Effector memory CD8-positive, alpha-beta T cell (primary cell): ENCODE measurements at places on chromosomes 16 and 17.

DNA sequence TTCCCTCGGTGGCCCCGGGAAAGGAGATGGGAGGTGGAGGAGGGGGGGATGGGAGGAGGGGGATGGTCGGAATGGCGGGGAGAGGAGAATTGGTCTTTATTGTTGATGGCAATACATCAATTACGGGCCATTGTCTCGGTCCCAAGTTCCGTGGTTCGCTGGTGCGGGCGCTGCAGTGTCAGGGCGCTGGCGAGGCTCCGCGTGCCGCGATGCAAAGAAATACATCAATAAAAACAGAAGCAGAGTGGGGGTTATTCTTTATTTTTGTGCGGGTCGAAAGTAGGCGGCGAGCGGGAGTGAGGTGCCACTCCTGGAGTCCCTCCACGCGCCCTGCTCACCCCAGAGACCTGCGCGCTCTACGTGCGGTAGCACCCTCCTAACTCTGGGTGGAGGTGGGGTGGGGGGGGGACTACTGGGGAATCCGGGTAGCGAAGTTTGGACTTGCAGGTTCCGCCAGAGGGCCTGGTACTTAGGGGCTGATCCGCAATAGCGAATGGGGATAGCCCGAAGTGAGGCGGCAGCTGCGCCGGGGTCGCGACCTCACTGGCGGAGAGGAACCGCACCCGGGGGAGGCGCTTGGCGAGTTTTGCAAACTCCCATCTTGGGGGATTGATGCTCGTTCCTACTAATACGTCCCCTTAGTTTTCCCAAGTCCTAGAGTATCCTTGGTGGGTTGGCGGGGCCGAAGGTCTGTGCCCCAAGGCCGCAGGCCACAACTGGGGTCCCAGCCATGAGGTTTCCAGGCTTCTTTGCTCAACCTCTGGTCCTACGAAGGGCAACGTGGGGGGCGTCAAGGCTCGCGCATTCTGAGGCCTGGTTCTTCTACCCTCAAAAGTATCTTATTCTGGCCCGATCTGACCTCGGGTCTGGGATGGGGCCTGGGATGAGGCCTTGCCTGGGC, 3.5 kb upstream of the SALL1 start:
- DNase-seq = no peak

- no peak for DNase-seq
These were observed 2.0 kb downstream of the RARA start for GRCh38 chr17:40310882-40311391.

- DNase-seq = no peak
These were observed 10.6 kb downstream of the RMI2 start for GRCh38 chr16:11355862-11356261.

DNA sequence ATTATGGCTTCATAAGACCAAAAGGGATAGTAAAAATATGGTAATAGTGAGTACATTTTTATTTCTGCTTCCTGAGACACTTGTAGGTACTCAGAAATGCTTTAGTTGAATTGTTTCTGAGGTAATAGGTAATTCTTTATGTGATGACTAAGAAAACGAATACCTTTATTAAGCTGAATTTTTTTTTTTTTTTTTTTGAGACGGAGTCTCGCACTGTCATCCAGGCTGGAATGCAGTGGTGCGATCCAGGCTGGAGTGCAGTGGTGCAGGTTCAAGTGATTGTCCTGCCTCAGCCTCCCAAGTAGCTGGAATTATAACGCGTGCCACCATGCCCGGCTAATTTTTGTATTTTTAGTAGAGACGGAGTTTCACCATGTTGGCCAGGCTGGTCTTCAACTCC, 1.9 kb downstream of the RAD51C start:
- DNase-seq = no peak

GRCh38 chr16:24609417-24609739, 70.0 kb downstream of the RBBP6 start:
- DNase-seq = no peak

- no peak for DNase-seq
These were observed 18.8 kb downstream of the LRRC36 start for GRCh38 chr16:67345401-67345800.

- no peak for DNase-seq
These were observed at the start of gene KRT35 for GRCh38 chr17:41481036-41481435. Gene KRT35, minus strand, starts transcription at chr17:41481151. Its CDS starts 54 bp downstream, at chr17:41481097.

DNA sequence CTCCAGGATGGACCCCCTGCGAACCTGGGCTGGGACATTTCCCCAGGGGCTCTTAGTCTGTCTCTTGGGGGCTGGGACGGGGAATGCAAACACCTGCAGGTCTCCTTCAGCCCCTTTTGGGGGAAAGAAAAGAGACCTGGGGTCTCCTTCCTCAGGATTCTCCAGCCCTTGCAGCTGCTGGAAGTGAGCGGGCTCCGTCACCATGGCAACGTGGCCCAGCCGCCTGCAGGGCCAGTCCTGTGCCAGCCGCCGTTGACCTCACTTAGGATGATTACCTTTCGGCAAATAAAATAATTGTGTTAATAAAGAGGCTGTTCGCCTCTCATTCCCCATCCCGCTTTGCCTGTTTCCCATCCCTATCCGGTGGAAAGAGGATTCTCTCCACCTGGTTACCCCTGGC, 25.7 kb downstream of the MRM1 start:
- DNase-seq = no peak

DNA sequence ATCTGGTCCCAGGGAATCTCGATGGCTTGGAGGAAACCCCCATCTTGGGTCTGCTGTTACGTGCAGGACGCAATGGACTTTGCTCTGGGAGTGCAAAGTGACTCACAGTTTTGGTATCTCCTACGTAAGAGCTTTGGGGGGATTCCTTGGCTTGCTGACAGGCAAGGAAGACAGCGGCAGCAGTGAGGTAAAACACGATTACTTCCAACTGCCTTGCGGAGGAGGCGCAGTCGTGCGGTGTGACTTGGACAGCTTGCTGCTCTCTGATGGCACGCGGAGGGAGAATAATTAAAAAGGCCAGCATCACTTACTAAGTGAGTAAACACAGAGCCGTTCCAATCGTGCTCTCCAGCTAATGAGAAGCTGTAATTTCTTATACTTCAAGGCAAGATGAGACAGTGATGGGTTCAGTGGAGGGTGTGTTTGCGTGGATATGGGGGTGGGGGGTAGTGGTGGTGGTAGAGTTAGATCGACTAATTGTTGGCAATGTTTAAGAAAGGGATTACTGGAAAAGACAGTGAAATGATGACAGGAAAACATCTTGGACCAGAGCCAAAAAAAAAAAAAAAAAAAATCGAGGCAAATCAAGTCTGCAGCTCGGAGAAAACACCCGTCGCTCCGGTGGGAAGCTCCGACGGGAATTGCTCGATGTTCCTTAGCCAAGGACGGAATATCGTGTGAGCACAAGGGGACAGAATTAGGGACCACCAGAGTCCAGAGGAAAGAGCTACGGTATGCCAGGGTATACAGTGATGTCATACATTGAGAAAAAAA, 184.8 kb upstream of the ZFHX3 start:
- DNase-seq = no peak

GRCh38 chr16:80862160-80862705, 57.8 kb upstream of the CDYL2 start:
- DNase-seq = no peak

GRCh38 chr16:18800293-18800692, 1.1 kb downstream of the ARL6IP1 start:
- DNase-seq = no peak

DNA sequence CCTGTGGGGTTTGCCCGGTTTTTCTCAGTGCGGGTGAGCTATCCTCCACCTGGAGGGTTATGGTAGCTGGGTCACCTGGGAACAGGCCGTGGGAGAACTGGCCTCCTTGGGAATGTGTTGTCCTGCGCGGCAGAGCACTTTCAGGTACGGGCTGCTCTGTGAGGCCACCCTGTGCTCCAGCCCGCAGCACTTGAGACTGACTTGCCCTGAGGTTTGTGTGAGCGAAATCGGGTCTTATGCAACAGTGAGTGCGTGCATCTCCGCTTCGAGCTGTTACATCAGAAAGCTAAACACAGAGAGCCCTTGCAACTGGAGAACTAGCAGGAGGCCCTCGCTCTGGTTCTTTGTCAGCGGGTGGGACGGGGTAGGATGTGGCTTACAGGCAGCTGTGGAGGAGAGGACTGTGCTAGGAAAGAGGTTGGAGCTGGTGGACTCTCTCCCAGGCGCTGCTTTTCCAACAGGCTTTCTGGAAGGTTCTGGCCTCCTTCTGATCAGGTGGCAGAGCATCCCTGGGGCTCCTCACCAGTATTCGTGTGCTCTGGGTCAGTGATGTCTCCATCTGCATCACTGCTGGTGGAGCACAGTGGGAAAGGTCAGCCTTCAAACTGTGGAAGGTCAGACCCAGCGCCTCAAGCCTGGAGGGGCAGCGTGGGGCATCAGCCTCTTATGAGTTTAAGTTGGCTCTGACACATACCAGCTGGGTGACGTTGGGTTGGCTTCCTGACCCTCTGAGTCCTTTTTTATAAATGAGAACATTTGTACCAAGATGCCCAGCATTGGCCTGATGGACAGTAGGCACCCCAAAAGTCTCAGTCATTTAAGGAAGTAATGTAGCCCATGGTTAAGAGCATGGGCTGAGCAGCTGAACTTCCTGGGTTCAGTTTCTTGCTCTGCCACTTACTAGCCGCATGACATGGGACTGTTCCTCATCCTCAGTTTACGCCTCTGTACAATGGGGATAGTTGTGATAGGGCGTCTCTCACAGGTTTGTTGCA, 76.3 kb downstream of the KSR1 start:
- no peak for DNase-seq

DNA sequence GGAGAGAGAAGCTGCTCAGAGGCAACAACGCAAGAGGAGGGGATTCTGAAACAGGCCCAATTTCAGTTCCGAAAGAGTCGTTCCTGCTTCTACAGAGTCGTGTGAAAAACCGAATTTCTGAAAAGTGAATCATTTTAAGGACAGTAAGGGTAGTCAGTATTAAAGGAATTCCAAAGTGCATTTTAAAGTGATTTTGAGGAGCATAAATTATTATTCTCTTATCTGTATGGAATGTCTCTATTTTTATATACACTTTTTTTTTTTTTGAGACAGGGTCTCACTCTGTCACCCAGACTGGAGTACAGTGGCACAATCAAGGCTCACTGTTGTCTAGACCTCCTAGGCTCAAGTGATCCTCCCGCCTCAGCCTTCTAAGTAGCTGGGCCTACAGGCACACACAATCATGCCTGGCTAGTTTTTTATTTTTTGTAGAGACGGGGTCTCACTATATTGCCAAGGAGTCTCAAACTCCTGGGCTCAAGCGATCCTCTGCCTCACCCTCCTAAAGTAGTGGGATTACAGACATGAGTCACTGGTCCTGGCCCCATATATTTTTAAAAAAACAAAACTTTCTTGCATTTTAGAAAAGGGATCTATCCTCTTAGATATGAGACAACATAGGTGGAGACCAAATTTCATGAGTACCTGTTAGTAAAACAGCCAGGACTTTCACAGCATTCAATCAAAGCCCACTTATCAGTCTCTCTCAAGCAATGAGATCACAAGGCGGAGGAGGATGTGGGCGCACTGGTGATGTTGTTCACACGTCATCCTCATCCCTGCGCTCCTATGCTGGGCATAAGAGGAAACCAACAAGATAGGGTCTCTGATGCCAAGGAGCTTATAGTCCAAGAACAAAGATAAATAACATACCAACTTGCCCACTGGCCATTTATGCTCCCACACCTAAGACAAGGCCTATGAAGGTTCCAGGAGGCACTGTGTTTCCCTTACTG, 53.2 kb downstream of the SMG6 start:
- DNase-seq = no peak

GRCh38 chr17:50289991-50290702, 15.9 kb downstream of the TMEM92 start:
- DNase-seq = no peak

DNA sequence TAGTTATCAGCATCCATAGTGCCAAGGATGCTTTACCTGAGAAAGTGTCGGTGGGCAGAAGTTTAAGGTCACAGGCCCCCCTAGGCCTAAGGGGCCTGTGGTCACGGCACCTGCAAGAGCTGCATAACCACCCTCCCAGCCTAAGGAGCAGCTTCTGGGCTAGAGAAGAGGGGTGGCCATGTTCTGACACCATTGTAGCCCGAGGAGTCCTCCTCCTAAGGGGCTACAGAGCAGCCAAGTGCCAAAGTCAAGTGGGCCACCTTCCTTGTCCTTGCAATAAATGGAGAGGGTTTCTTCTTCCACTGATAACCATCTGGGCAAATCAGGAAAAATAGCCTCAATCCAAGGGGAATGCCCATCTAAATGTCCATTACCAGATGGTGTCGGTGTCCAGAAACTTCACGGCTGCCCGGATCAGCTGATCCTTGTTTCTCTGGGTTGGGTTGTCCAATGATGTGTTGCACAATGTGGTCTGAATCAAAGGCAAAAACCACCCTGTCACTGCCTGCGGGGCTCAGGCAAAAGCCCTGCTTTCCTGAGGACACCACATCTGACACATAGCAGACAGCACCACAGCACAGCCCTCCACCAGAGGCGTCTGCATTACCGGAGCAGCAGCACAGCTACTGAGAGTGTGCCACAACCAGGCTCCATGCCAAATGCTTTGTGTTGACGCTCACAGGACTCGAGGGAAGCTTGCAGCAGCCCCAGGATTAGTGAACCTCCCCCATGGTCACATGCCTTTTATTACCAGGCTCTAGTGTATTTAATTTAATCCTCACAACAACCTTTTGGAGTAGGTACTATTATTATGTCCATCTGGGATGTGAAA, 12.8 kb downstream of the ATPAF2 start:
- peak; percentile 38 for DNase-seq

DNA sequence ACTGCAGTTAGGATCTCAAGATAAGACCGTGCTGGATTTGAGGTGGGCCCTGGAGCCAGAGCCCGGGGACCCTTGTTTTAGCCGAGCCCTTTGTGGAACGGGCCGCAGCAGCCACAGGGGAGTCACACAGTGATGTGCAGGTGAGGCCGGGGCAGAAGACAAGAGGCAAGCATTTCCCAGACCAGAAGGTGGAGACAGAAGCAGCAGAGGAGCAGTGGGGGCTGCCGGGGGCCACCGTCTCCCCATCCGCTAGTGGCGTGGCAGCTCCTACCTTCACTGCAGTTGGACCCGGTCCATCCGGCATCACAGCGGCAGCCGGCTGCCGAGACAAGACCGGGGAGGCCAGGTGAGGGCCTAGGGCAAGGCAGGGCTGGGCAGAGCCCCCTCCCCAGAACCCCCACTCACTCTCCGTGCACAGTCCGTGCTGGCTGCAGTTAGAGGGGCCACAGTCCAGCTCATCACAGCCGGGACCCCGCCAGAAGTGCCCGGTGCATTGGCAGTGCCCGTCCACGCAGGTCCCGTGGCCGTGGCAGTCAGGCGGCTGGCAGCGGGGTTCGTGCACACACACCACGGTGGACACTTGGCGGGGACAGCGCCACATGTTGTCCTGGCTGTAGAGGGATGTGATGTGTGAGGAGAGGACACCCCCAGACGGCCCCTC, 6.0 kb downstream of the NAGPA start:
- no peak for DNase-seq

- no peak for DNase-seq
These were observed 239.2 kb downstream of the PRKCA start for GRCh38 chr17:66541461-66542128.

DNA sequence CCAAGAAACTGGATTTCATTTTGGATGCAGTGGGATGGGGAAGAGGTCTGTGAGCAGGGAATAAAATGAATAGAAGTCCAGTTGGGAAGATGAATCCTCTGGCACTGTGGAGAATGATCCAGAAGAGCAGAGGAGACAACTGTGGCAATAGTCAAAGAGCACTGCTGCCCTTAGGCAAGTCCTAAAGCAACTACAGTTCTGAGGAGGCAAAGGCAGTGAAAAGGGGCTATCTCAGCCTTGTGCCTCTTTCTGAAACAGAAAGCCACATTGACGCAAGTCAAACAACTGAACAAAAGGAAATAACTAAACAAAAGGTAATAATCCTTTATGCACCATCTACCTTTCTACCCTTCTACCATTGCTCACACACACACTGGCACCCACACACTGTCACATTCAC, 238.0 kb upstream of the AXIN2 start:
- no peak for DNase-seq

- DNase-seq = peak; percentile 15
These were observed 21.0 kb downstream of the SLC7A6OS start for GRCh38 chr16:68289621-68290329.
